ENCODE measurements at places on chromosomes 13 and 19.
A peak's percentile ranks its signal among the peaks of the same experiment; 100 is the strongest.

DNA sequence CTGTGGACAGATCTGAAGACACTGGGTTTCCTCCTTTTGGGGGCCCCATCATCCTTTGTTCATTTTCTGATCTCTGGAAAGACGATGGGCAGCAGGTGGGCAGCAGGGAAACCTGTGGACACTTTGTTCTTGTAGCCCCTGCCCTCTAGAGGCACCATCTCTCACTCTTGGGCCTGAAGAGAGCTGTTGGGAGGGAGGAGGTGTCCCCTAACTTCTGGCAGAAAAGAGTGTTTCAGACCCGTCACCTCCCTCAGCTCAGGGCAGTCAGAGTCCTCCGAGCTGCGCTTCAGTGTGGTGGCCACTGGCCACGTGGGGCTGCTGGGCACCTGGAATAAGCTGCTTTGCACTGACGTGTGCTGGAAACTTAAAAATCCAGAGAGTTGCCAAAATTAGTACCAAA is 26.9 kb upstream of the RNF17 start:
- no peak for DNase-seq

GRCh38 chr13:113812178-113813040 is 51.5 kb downstream of the GAS6 start:
- no peak for DNase-seq

DNA sequence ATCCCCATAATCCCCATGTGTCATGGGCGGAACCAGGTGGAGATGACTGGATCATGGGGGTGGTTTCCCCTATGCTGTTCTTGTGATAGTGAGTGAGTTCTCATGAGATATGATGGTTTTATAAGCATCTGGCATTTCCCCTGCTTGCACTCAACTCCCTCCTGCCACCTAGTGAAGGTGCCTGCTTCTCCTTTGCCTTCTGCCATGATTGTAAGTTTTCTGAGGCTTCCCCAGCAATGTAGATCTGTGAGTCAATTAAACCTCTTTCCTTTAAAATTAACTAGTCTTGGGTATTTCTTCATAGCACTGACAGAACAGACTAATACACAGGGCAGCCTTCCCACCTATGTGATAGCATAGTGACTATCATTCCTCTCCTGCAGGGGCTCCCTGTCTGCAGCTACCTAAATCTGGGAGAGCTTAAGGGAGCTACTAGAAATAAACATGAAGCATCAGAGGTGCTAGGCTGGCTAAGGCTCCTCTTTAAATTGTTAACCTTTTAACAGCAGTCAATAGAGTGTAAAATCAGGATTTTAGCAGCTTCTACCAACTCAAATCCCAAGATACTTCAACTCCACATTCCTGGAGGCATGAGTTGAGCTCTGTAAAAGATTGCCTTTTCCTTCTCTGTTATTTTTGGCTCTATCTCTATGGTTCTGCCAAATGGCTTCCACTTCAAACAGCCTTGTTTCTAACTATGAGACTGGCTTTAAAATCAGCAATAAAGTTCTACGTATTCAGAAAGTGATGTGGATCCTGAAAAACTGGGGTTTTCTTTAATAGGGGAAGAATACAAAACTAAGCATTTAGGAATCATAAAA is 112.3 kb downstream of the VWA8 start:
- no peak for DNase-seq

- DNase-seq = peak; percentile 60
These were observed 3.8 kb downstream of the ATP12A start for GRCh38 chr13:24683838-24684599.
